Muscle of arm (tissue), 14 donors: ENCODE measurements at places on chromosomes 3 and 15. TPM values are rescaled to one million over a fixed set of nuclear protein-coding genes. Genes with fewer than 3 reads are reported as not detected.
A peak's percentile ranks its signal among the peaks of the same experiment; 100 is the strongest.

C3orf80 gene
- 0.29 TPM for polyA plus RNA-seq

LXN gene
- 21.4 TPM for polyA plus RNA-seq

ITIH1 gene
- 0.34 TPM for polyA plus RNA-seq

BFSP2 gene
- polyA plus RNA-seq: not detected

KNG1 gene
- not detected for polyA plus RNA-seq

DNA sequence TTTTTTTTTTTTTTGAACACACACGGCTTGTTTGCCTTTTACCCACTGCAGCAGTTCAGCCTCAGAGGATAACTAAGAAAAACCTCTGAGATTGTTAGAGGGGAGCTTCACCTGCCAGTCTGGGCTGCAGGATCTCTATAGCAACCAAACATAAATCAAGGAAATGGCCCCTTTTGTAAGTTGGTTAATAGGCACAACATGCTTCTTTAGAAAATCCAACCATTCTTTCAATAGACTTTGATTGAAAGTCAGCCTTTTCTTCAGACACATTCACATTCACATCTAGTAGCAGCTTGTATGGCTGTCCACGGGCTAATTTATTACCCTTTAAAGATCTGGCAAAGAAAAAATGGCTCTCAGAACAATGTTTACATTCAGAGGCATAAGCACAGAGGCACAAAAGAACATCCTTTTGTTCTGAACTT, 136.6 kb upstream of the RARB start:
- no peak for DNase-seq

DNA sequence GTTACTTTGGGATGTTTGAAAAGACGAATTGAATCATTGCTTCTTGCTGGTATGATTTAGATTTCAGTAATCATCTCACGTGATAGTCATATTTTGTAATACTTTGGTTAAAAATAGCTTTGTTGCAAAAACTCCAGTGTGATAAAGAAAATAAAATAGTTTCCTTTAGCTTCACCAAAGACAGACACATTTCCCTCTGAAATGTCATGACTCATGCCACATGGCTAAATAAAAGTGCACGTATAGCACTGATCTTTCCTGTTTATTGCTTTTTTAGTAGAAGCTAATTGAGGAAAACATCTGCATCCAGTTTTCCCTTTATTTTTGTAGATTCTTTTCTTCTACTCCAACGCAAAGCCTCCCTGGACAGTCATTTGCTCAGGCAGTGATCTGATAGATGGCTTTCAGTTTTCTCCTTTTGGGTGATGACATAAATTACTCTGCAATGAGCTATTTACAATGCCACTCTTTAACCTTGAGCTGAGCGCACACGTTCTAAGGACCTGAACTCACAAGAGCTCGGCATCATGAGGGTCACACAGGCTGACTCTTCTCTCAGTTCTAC, 84.9 kb downstream of the ARNT2 start:
- no peak for DNase-seq

GRCh38 chr3:60801307-60801706, 449.9 kb downstream of the FHIT start:
- DNase-seq: no peak

- no peak for DNase-seq
These were observed 60.7 kb upstream of the HEG1 start for GRCh38 chr3:125116311-125117080.

GRCh38 chr3:197019021-197019420, 10.6 kb downstream of the MELTF start:
- no peak for DNase-seq

- DNase-seq: no peak
These were observed 4.8 kb upstream of the RHOV start for GRCh38 chr15:40878785-40879184.

DNA sequence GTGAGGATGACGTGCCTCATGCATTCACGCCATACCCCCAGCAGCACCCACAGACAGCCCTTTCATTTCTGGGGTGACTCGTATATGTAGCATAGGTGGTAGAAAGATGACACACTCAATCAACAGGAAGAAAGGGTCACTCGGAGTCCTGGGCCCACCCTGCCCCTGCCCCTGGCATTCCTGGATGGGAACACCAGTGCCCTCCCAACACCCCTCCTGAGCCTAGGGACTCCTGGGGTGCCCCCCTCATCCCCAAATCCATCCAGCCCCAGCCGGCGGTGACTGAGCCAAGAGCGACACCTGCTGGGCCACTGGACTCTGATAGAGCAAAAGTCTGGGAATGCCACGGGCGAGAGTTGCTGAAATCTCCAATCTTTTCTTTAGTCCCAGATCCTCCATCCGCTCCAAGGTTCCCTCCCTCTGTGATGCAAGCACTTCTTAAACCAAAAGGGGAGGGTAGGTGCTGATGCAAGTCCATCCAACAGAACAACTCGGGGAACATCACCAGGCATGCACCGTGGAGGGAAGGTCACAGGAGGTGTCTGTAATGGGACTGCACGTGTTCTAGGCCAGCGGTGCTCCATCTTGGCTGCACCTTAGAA, 31.1 kb downstream of the ACAN start:
- peak; percentile 34 for DNase-seq

- DNase-seq: no peak
These were observed 44.3 kb upstream of the HACD2 start for GRCh38 chr3:123628996-123629746.

- DNase-seq: no peak
These were observed 118.0 kb downstream of the TPRA1 start for GRCh38 chr3:127472506-127472905.

DNA sequence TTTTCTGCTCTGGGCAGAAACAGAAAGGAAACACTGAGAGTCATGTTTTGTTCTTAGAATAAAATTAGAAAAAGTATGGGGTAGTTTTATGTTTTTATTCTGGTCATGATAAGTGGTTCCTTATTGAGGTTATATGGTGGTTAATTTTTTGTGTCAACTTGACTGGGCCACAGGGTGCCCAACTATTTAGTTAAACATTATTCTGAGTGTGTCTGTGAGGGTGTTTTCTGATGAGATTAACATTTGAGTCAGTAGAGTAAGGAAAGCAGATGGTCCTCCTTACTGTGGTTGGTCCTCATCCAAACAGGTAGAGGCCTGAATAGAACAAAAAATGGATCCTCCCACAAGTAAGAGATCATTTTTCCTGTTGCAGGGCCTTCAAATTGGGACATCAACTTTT, 98.9 kb downstream of the C3orf38 start:
- DNase-seq: no peak

DNA sequence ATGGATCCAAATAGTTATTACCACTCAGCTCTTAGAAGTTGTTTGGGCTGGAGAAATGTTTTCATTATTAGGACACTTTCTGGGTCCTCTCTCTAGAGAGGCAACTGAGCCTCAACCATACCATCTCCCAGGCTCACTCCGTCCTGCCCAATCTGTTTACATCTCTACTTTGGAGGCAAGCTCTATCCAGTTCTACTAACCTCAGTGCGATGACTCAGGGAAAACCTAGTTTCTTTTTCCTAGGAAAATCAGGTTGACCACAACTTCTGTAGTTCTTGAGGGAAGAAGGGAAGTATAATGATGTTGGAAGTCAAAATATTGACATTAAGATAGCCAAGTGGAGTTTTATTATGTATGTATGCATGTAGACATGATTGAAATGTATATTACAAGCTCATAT, 40.4 kb downstream of the LPP start:
- DNase-seq: no peak
